ENCODE measurements at places on chromosomes 5 and 9. TPM values are rescaled to one million over a fixed set of nuclear protein-coding genes. Genes with fewer than 3 reads are reported as not detected.

DNA sequence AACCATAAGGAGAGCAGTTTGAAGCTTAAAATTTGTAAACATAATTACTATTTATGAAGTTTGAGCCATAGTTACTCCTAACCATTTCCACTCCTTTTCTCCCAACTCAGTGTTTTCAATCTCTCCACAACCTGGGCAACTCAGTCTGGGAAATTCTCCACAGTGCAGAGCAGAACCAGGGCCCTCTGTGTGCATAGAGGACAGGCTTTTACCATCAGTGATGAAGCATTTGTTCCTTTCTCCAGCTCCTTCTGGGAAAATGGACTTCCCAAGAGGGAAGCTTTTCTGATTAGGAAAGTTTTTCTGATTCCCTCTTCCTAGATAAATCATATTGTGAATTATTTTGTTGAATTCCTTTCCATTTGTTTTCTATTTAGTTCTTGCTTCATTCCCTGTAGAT is 132.3 kb upstream of the MPDZ start:
- no peaks in the 10 kb centered on the region for H3K27me3 ChIP-seq
- no peak overlapping the region for H3K27ac ChIP-seq
- no peaks in the 10 kb centered on the region for H3K4me1 ChIP-seq
- no peak overlapping the region for H3K4me3 ChIP-seq
- H3K36me3 ChIP-seq, result no peaks in the 10 kb centered on the region

DNA sequence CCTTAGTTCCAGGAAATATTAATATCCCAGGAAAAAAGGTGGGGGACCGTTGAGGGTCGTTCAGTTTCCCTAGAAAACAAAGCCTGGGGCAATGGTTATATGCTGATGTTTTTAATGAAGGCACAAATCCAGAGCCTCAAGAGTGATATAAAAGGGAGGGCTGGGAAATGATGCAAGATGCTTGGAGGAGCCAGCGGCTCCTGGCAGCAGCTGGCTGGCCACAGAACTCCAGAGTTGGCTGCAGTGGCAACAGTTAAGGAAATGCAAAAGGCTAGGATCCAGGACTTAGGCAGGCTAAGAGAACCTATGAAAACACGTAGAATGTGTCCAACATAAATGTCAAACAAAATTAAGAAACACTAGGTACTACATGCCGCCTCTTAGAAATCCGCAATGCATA is 31.0 kb upstream of the B4GALT1 start:
- H3K27ac ChIP-seq, result no peak overlapping the region
- no peaks in the 10 kb centered on the region for H3K36me3 ChIP-seq
- H3K4me3 ChIP-seq, result no peak overlapping the region
- no peak for DNase-seq
- no peaks in the 10 kb centered on the region for H3K4me1 ChIP-seq

- no peak overlapping the region for H3K27ac ChIP-seq
- no peaks in the 10 kb centered on the region for H3K36me3 ChIP-seq
- peak; percentile 4 for DNase-seq
- H3K4me1 ChIP-seq, result no peaks in the 10 kb centered on the region
Observed at GRCh38 chr5:59390074-59390659, 503.4 kb downstream of the PDE4D start.

GRCh38 chr5:148471379-148471778 is 87.6 kb downstream of the FBXO38 start:
- no peaks in the 10 kb centered on the region for H3K36me3 ChIP-seq
- no peak overlapping the region for H3K27ac ChIP-seq
- no peaks in the 10 kb centered on the region for H3K4me1 ChIP-seq
- no peak for DNase-seq
- no peak overlapping the region for H3K4me3 ChIP-seq

DNA sequence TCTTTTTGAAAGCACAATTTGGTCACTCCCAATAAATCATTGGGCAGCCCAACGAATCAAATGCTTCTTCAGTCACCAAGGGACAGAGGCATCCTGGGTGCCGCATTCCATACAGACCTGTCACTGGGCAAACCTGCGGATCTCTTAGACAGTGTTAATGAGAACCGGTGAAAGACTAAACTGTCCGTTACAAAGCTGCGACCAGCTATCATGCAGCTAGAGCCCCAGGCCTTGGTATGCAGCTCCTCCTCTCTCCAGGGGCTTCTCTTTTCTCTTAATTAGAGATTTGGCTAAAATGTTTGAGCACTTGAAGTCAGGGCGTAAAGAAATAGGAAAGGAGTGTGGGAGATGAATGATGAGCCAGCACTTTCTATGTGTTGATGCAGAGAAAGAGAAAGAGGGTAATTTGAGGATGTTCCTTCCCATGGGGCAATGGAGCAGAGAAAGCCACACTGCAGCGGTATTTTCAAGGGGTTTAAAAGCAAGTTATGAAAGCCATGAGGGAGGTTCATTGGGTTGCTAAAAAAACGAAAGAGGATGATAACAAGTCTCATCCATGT is 175.3 kb downstream of the RFK start:
- DNase-seq, result no peak
- no peak overlapping the region for H3K27ac ChIP-seq
- H3K4me1 ChIP-seq, result no peaks in the 10 kb centered on the region
- H3K36me3 ChIP-seq, result no peaks in the 10 kb centered on the region
- no peak overlapping the region for H3K4me3 ChIP-seq

GRCh38 chr5:88544136-88544645 is 275.5 kb upstream of the TMEM161B start:
- H3K27ac ChIP-seq, result no peak overlapping the region
- no peak overlapping the region for H3K4me3 ChIP-seq
- H3K36me3 ChIP-seq, result no peaks in the 10 kb centered on the region
- H3K27me3 ChIP-seq, result peaks cover 2% of the 10 kb centered on the region
- H3K4me1 ChIP-seq, result no peaks in the 10 kb centered on the region
- no peak for DNase-seq

- no peaks in the 10 kb centered on the region for H3K36me3 ChIP-seq
- H3K4me3 ChIP-seq, result no peak overlapping the region
- H3K27ac ChIP-seq, result no peak overlapping the region
- no peaks in the 10 kb centered on the region for H3K4me1 ChIP-seq
Observed at GRCh38 chr9:76835571-76836283, 70.2 kb downstream of the PRUNE2 start.

DNA sequence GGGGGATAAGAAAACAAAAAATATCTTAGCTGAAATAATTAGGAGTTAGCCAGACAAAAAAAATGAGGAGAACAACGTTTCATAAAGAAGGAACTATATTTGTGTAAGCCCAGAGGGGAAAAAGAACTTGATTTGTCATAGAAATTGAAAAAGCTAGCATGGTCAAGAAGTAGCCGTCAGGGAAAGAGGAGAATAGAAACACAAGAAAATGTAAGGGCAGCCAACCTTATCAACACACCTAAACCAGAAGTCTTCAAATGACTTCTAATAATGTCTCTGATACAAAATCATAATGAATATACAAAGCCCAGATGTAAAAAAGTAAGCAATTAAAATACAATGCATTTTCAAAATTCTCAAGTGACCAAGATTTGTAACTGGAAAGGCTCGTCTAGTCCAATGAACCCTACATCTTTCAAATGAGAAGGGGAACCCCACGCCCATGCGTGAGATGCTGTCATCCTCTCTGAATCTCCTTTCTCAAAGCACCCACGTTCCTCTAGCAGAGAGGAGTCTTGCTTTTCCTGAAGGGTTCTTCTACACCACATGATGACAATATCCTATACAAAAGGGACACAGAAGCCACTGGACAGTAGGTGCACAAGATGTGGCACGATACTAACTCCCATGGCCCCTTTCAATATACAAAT is 103.7 kb downstream of the ARL15 start:
- no peaks in the 10 kb centered on the region for H3K36me3 ChIP-seq
- no peaks in the 10 kb centered on the region for H3K27me3 ChIP-seq
- no peak for DNase-seq
- no peak overlapping the region for H3K27ac ChIP-seq
- H3K4me3 ChIP-seq, result no peak overlapping the region

DNA sequence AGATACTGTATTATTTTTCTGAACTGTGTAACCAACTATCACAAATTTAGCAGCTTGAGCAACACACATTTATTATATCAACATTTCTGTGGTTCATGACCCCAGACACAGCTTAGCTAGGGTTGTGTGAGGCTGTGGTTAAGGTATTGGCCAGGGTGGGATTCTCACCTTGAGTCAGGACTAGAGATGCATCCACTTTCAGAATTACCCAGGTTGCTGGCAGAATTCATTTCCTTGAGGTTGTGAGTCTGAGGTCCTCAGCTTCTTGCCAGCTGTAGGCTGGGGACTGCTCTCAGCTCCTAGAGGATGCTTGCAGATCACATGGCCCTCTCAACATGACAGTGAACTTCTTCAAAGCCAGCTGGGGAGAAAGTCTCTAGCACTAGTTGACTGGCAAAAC is 122.5 kb upstream of the RASGRF2 start:
- no peaks in the 10 kb centered on the region for H3K36me3 ChIP-seq
- no peak overlapping the region for H3K27ac ChIP-seq
- no peaks in the 10 kb centered on the region for H3K27me3 ChIP-seq
- H3K4me1 ChIP-seq, result no peaks in the 10 kb centered on the region
- H3K4me3 ChIP-seq, result no peak overlapping the region

DNA sequence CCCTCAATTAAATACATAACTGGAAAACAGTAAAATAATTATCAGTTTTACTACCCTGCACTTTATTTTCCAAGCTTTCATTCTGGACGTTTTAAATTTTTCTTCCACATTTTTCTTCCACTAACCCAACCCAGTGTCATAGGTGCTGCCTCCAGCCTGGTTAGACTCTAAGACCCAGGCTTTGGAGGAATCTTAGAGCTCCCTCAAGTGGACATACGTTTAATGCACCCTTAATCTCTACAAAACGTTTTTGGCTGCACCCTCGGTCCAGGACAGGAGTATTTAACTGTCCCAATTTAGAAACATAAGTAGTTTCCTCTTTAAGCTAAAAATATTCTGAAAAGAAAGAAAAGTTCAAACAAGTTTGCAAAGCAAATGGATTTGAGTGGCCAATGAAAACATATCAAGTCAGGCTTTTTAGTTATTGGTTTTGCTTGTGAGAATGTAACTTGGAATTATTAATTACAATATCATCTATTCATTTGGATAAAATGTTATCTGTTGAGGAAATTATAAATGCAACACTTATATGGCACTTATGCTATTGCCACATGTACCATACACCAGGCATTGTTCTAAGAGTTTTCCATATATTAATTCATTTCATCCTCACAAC is 38.9 kb downstream of the CDH6 start:
- no peak overlapping the region for H3K4me3 ChIP-seq
- no peak overlapping the region for H3K27ac ChIP-seq
- H3K4me1 ChIP-seq, result no peaks in the 10 kb centered on the region
- no peaks in the 10 kb centered on the region for H3K27me3 ChIP-seq

DNA sequence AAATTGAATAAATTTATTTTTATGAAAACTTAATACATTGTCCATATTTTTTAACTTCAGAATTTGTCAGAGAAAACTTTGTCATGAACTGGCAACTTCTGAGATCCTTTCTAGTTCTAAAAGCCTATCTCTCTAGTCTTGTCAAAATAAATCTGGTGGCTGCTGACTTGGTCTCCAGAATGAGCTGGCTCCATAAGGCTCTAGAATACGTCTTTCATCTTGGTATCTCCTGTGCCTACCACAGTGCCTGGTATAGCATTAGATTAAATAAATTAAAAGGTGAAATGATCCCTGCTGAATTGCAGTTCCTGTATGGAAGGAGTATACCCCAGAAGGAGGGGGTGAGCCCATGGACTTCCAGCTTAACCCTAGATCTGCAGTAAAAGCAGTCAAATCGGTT is 2.6 kb upstream of the FOCAD start:
- no peak overlapping the region for H3K4me3 ChIP-seq
- H3K27me3 ChIP-seq, result no peaks in the 10 kb centered on the region
- DNase-seq, result no peak
- H3K36me3 ChIP-seq, result peaks cover 3% of the 10 kb centered on the region

- no peak for DNase-seq
- no peak overlapping the region for H3K27ac ChIP-seq
- H3K36me3 ChIP-seq, result no peaks in the 10 kb centered on the region
- H3K4me1 ChIP-seq, result no peaks in the 10 kb centered on the region
- no peaks in the 10 kb centered on the region for H3K27me3 ChIP-seq
Observed at GRCh38 chr9:129840034-129840433, 4.8 kb downstream of the USP20 start.

- H3K27ac ChIP-seq, result no peak within 1 kb of the TSS
- H3K4me1 ChIP-seq, result peaks cover 6% of the 10 kb centered on the region
- peak within 1 kb of the TSS; percentile 43 for H3K4me3 ChIP-seq
- DNase-seq, result no peak
Observed at GRCh38 chr5:180209137-180209581, at the start of gene RASGEF1C. Gene RASGEF1C (minus strand): TSS chr5:180209211. CDS start chr5:180138052, 71,159 bp downstream.

DNA sequence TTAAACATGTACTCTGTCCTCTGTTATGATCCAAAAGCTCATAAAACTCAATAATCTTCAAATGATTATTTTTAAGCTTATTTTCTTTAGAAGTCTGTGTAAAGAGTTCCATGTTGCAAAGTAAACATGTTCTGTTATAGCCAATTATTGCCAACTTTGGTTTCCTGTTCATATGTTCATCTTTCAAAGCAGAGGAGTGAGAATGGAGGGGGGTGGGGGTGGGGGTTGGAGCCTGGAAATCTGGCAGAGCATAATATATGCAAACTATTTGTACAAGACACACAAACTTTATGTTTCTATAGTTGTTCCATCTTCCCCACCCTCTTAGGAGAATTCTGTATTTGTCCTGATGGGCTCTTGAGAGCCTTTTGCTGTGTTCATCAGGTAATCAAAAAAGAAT is 135.0 kb downstream of the STARD4 start:
- H3K27me3 ChIP-seq, result no peaks in the 10 kb centered on the region
- H3K36me3 ChIP-seq, result no peaks in the 10 kb centered on the region

- H3K27me3 ChIP-seq, result no peaks in the 10 kb centered on the region
- no peak overlapping the region for H3K27ac ChIP-seq
- H3K4me1 ChIP-seq, result no peaks in the 10 kb centered on the region
- H3K4me3 ChIP-seq, result no peak overlapping the region
Observed at GRCh38 chr9:134561427-134562145, 80.0 kb upstream of the COL5A1 start.

GRCh38 chr9:33249087-33249658 is 9.2 kb downstream of the SPINK4 start:
- H3K27ac ChIP-seq, result no peak overlapping the region
- H3K4me3 ChIP-seq, result no peak overlapping the region
- H3K36me3 ChIP-seq, result peaks cover 5% of the 10 kb centered on the region
- H3K4me1 ChIP-seq, result no peaks in the 10 kb centered on the region
- no peaks in the 10 kb centered on the region for H3K27me3 ChIP-seq

DNA sequence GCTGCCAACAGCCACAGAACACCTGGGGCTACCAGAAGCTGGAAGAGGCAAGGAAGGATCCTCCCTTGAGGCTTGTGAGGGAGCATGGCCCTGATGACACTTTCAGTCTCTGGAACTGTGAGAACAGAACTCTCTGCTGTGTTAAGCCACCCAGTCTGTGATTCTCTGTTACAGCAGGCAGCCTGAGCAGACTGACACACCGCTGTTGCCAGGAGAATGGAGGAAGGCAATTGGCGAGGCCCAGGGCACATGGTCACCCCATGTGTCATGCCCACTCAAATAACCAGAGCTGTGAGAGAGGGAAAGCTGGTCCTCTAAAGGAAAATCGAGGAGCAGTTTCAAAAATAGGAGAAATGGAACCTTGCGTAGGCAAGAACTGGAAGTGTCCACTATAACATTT is 12.0 kb upstream of the KIF4B start:
- no peak overlapping the region for H3K27ac ChIP-seq
- no peaks in the 10 kb centered on the region for H3K36me3 ChIP-seq

- no peaks in the 10 kb centered on the region for H3K36me3 ChIP-seq
- H3K4me3 ChIP-seq, result no peak overlapping the region
- no peaks in the 10 kb centered on the region for H3K4me1 ChIP-seq
- H3K27ac ChIP-seq, result no peak overlapping the region
- peaks cover 7% of the 10 kb centered on the region for H3K27me3 ChIP-seq
Observed at GRCh38 chr5:71924980-71925379, 182.3 kb upstream of the MAP1B start.

IPPK gene
- 5.4 TPM for total RNA-seq

TAF11L5 gene
- total RNA-seq, result not detected

RNF20 gene
- total RNA-seq, result 37.5 TPM

GNA14 gene
- 0.15 TPM for total RNA-seq

PKD2L2 gene
- not detected for total RNA-seq

PCDHB5 gene
- 0.08 TPM for total RNA-seq

SHLD3 gene
- total RNA-seq, result 3.3 TPM

SLC6A3 gene
- 0.05 TPM for total RNA-seq
